ENCODE measurements at places on chromosomes 7 and 10. TPM values are rescaled to one million over a fixed set of nuclear protein-coding genes. Genes with fewer than 3 reads are reported as not detected.
A peak's percentile ranks its signal among the peaks of the same experiment; 100 is the strongest.

The SEC31B gene
- polyA plus RNA-seq: 2.3 TPM

- DNase-seq: no peak
- H3K27me3 ChIP-seq: no peaks in the 10 kb centered on the region
- H3K27ac ChIP-seq: no peak overlapping the region
- no peaks in the 10 kb centered on the region for H3K36me3 ChIP-seq
- H3K4me3 ChIP-seq: no peak overlapping the region
- no peaks in the 10 kb centered on the region for H3K4me1 ChIP-seq
These were observed 777.7 kb downstream of the LRMDA start for GRCh38 chr10:76209135-76209534.

DNA sequence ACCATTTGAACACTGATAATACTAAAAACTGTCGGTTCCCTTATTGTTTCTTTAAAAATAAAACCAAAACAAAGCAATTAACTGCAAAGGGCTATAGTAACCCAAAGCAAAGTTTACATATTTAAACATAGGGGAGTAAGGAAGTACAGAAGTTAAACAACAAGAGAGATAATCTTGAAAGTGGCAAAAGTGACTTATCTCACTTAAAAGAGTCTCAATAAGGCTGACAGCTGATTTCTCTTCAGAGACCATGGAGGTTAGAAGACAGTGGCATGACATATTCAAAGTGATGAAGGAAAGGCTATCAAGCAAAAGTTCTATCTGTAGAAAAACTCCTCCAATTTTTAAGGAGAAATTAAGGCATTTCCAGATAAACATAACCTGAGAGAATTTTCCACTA is 233.5 kb upstream of the HDAC9 start:
- H3K27me3 ChIP-seq: no peaks in the 10 kb centered on the region
- no peaks in the 10 kb centered on the region for H3K4me1 ChIP-seq
- H3K36me3 ChIP-seq: no peaks in the 10 kb centered on the region
- H3K4me3 ChIP-seq: no peak overlapping the region
- H3K27ac ChIP-seq: no peak overlapping the region
- no peak for DNase-seq

The HIPK2 gene
- 1.7 TPM for polyA plus RNA-seq

The SEMA3C gene
- not detected for polyA plus RNA-seq

DNA sequence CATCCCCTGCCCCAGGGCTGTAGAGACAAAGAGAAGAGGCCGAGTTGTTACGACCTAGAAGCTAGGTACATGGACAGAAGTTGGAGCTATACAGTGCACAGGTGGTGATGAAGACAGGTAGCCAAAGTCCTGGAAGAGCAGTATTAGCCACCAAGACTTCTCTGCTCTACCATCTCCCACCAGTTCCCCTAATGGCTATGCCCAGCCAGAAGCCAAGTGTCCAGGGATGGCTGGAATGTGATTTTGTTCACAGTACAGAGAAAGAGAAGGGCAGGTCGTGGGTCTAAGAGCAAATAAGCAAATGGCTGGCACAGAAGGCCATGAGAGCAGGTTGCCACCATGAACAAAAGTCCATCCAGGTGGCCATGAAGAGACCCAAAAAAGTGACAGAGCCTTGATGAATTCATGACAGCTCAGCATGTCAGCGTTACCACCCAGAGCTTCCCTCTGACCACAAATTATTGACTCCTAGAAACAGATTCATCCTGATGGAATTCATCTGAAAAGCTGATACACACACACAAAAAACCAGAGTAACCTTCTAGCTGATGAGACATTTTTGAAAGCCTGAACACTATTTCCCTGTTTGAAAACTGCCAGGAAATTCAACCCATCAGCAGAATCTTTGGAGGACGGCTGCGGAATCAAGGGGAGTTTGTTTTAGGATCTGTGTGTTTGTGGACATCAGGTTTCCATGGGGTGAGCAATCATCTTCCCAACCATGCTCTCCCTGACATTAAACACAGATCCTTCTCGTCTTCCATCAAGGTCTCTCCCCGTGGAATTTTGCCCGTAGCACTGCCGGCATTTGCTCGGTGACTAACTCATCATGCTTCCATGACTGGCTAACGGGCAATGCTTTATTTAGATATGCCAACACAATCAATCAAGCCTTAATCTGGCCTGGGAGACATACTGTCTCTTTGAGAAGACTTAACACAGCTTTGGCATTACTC is 906.7 kb upstream of the AUTS2 start:
- H3K36me3 ChIP-seq: no peaks in the 10 kb centered on the region
- H3K27ac ChIP-seq: no peak overlapping the region
- no peak overlapping the region for H3K4me3 ChIP-seq
- no peak for DNase-seq
- no peaks in the 10 kb centered on the region for H3K4me1 ChIP-seq
- H3K27me3 ChIP-seq: no peaks in the 10 kb centered on the region

The PSD gene
- 1.9 TPM for polyA plus RNA-seq

DNA sequence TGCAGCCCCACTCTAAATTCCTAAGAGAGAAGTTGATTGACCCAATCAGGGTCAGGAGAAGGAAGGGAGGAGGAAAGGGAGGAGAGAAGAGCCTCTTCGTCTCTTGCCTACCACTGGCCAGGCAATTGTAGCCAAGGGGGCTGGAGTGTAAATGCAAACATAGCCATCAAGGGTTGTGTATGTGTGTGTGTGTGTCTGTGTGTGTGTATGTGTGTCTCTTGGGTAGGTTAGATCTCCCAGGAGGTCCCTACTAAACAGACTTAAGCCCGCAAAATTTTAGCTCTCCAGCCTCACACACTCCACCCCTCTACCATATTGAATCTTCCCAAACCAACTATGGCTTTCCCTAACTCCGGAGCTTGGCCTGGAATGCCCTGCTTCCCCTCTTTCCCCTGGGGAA is 3.8 kb downstream of the LEP start:
- H3K4me1 ChIP-seq: no peaks in the 10 kb centered on the region
- no peak for DNase-seq
- no peaks in the 10 kb centered on the region for H3K27me3 ChIP-seq
- H3K36me3 ChIP-seq: no peaks in the 10 kb centered on the region

- H3K4me1 ChIP-seq: no peaks in the 10 kb centered on the region
- H3K36me3 ChIP-seq: no peaks in the 10 kb centered on the region
- DNase-seq: no peak
- no peaks in the 10 kb centered on the region for H3K27me3 ChIP-seq
- H3K27ac ChIP-seq: no peak overlapping the region
- no peak overlapping the region for H3K4me3 ChIP-seq
These were observed 186.3 kb upstream of the KCTD7 start for GRCh38 chr7:66442385-66442784.

The TRIM50 gene
- polyA plus RNA-seq: not detected

- H3K27me3 ChIP-seq: no peaks in the 10 kb centered on the region
- H3K36me3 ChIP-seq: no peaks in the 10 kb centered on the region
These were observed 538 bp downstream of the TRIM8 start for GRCh38 chr10:102644646-102645387.

The HOXA2 gene
- not detected for polyA plus RNA-seq

The CAV1 gene
- not detected for polyA plus RNA-seq

- peak; percentile 41 for DNase-seq
- no peaks in the 10 kb centered on the region for H3K36me3 ChIP-seq
- H3K4me3 ChIP-seq: peak within 1 kb of the TSS; percentile 94
- H3K27ac ChIP-seq: peak within 1 kb of the TSS; percentile 88
- peaks cover 28% of the 10 kb centered on the region for H3K4me1 ChIP-seq
These were observed at the start of gene TRIM8 for GRCh38 chr10:102644066-102644645. Gene TRIM8 (plus strand): TSS chr10:102644479. CDS start chr10:102644618, 139 bp downstream.

Data from CD8-positive, alpha-beta memory T cell (primary cell).